ENCODE measurements at places on chromosomes 12 and 14.

DNA sequence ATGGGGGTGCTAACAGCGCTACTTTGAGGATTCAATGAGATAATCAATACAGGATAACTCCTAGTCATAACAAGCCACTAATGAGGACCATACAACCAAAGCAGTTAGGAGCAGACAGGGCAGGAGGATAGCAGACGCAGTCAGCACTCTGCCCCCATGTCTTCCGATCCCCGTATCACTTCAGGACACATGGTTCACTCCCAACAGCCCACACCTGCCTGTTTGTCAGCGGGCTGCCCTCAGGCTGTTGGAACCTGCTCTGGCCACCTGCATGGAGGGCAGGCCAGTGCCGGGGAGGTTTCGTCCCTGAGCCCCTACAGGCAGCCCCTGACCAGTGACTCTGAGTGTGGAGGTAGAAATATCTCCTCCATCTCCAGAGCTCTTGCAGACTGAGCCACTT lies 37.1 kb upstream of the LTBP2 start:
- DNase-seq, result no peak

GRCh38 chr12:74890237-74890599 lies 319.4 kb downstream of the KCNC2 start:
- DNase-seq, result no peak

DNA sequence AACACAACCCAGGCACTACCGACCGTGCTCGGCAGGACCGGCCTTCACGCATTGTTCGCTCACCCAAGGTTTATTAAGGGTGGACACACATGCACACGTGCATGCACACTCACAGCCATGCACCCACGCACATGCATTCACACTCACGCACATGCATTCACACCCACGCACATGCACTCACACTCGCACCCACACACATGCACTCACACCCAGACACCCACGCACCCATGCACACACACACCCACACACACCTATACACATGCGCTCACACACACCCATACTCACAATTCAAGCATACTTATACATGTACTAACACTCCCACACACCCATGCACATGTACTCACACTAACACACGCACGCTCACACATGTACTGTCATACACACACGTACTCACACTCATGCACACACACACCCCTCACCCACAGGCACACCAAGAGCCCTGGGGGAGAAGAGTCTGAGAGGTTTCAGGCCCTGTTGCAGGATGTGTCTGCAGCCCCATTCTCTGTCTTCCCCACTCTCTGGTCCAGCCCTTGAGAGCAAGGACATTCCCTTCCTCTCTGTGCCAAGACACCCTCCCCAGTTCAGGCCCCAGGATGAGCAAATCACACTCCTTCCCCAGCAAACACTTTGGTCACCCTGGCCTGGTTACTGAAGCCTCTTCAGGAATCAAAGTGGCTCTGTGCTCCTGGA lies 49.4 kb upstream of the BCL11B start:
- no peak for DNase-seq

DNA sequence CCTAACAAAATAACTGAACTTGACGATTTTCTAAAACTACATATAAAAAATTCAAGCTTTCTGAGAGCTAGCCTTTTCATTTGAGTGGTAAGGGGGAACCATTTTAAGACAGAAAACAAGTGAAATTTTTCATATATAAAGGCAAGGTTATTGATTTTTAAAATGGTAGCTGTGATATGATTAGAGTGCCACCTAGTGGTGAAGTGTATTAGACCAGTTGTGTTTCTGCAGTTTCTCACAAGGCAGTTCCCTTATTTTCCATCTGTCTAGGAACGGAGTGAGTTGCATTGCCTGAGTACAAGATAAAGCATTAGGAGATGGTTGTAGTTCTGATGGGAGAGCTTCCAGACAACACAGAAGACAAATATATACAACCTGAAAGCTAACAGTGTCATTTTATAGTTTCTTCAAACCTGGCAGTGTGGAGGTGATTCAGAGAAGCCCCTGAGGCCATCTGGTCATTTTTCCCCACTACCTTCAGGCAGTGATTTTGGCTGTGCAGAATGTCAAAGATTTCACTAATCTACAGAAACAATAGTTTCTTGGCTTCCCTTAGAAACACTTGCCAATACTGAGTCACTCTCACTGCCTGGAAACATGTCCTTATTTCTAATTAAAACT lies 180.8 kb downstream of the C12orf50 start:
- DNase-seq, result no peak

DNA sequence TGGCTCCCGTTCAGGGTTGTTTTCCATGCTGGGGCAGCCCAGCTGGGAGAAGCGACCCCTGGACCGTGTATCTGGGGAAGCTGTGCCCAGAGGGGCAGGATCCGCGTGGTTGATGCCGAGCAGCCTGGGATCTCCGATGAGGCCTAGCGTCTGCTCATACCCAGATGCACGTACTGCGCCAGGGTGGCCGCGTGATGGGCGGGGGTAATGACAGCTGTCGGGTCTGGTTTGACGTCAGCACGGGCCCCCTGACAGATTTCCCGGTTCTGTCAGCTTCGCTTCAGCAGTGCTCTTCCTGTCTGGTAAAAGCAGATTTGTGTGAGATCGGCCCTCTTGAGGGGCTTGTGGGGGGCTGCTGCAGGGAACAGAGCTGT lies 147.3 kb downstream of the TSPAN9 start:
- DNase-seq, result no peak

DNA sequence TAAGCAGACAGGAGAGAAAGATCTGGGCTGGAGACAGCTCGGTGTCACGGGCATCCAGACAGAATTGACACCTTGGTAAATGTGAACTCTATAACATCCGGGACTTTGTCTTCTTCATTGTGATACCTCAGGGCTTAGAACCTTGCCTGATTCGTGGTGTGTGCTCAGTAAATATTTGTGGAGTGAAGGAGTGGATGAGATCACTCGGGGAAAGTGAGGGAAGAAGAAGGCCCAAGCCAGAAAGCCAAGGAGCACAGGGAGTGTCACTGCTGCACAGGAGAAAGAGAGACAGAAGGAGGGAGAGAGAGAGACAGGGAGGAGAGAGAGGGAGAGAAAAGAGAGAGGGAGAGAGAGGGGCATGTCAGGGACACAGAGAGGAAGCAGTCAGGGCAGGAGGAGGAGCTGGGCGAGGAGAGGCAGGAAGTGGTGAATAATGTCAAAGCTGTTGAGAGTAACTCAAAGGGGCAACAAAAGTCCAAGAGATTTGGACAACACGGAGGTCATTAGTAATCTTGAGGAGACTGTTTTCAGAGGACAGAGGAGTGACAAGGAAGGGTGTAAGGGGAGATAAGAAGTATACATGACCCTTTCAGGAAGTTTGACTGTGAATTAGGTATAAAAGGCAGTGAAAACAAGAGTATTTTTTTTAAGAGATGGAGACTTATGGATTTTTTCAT lies 141.6 kb upstream of the MAX start:
- DNase-seq, result peak; percentile 22

- DNase-seq, result no peak
Measured at GRCh38 chr12:480831-481816, 21.4 kb downstream of the B4GALNT3 start.

DNA sequence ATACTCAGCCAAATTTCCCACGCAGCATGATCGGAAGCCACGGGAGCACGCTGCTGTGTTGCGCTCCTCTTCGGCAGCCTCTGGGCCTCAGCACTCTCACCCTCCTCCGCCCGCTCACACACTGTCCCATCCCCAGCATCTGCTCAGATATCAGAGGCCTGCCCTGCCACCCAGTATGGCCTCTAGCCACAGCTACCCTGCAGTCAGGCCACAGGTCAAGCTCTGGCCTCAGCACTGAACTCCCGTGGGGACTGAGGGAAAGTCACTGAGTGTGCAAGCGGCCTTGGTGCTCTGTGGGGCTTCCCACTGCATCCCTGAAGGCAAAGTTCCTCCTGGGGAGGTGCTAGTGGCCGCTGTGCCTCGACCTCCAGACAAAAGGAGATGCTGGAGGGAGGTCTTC lies 2.0 kb downstream of the KRT77 start:
- no peak for DNase-seq

- DNase-seq, result no peak
Measured at GRCh38 chr14:100885196-100885595, 18.3 kb downstream of the RTL1 start.

- no peak for DNase-seq
Measured at GRCh38 chr12:47274760-47275159, 195.0 kb upstream of the AMIGO2 start.

- no peak for DNase-seq
Measured at GRCh38 chr12:106300761-106301160, 1.8 kb upstream of the TCP11L2 start.

- no peak for DNase-seq
Measured at GRCh38 chr14:100332797-100333196, 9.7 kb downstream of the SLC25A47 start.

- no peak for DNase-seq
Measured at GRCh38 chr12:31574803-31575575, 15.9 kb downstream of the DENND5B start.

DNA sequence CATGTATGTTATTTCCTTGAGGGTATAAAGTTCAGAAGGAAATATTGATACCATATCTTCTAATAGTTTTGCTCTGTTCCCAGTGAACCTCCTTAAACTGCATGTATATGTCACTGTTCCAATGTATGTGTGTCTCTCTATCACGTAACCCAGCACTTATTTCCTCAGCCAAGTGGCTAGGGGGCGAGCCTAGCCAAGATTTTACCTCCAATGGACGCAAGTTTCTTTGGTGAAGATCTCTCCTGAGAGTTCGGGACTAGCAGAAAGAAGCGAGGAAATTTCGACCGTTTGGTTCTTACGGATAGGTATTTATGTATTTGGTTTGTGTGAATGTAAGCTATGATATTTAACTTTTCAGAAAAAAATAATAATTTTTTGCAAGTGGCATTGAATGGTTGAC lies 2.5 kb downstream of the SFSWAP start:
- no peak for DNase-seq

DNA sequence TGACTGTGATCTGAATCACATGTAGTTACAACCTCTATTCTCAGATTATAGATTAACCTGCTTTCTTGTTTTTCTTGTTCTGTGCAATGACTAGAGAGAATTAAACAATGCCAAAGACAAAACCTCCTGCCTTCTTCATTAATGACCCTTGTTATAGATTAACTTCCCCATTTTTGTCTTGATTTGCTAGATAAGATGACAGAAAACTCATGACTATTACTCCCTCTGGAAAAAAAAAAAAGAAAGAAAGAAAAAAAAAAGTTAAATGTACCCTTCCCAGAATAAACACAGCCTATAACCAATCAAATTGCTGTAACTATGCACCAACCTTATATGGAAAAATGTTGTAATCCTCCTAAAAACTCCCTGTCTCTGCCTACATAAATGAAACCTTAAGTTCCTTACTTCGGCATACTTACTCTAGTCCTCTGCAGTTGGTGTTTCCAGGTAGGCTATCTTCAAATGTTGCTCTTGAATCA lies 41.1 kb upstream of the PCED1B start:
- no peak for DNase-seq

- DNase-seq, result no peak
Measured at GRCh38 chr12:130965668-130966067, 12.0 kb downstream of the ADGRD1 start.

- DNase-seq, result no peak
Measured at GRCh38 chr12:3712209-3712992, 40.5 kb downstream of the CRACR2A start.

DNA sequence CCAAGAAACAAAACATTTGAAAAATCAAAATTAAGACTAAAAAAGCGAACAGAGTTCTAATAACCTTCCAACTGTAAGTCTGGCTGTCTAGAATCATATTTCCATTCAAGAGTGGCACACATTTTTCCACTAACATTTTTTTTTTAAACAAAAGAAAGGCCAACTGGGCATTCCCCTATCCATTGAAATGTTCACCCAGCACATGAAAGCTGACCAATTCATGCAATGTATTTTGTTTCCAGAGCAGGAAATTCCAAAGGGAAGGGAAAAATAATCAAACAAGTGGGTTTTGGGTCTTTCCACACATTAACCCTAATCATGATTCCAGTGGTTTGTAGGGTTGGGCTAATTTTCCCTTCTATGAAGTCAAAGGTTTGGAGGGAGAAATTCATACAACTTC lies 206.5 kb downstream of the CALM1 start:
- no peak for DNase-seq

DNA sequence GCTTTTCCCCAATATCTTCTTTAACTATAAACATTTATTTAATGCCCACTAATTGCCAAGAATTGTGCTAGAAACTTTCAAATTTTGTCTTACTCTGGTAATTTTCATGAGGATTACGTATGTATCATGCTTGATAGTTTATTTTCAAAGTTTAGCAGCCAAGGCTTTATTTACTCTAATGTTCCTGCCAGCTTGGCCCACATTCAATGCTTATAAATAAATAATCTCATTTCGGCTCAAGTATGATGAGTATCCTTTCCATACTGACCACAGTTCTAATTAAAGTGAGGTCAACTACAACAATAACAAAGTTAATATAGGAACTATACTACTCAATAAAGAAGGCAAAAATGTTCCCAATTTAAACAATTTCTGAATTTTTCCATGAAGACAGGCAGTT lies 259.2 kb downstream of the MED13L start:
- DNase-seq, result no peak

DNA sequence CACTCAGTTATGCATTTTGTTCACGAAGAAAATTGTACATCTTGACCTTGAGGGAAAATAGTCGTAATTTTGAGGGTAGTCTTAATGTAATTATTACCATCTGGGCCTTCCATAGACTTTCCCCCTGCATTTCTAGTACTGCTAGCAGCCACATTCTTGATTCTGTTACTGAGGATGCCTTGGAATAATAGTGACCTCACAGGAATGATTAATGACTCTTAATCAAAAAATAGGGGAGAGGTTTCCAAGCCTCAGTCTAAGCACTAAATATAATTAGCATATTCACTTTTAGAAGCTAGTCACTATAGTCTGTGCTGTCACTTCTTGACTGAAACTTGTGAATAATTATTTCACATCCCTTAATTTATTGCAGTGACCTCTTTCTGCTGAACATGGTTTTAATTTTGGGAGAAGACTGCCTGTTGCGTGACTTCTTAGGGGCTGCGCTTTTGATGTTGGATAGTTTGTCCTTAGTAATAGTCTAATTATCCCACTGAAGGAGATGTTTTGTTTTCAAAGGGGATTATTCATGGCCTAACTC lies 400.5 kb downstream of the ADAMTS20 start:
- no peak for DNase-seq

DNA sequence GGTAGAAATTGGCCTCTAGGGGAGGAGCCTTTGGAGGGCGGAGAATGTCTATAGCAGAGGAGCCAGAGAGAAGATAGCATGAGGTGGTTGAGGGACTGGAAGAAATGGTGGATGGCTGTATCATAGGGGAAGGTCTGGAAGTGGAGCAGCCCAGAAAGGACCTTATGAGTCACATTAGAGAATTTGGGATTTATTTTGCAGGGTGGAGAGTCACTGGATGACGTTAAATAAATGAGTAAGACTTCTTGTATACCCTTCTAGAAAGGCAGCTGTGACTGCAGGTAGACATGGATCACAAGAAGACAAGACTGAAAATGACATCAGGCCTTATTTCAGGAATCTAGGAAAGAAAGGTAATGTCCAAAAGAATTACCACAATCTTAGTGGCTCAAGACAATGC lies 208.2 kb upstream of the TMTC1 start:
- DNase-seq, result no peak

- DNase-seq, result no peak
Measured at GRCh38 chr14:106610691-106611090, 1084.3 kb downstream of the TMEM121 start.
